ENCODE measurements at places on chromosomes 5 and 9.

GRCh38 chr9:73459817-73460216 is 308.2 kb downstream of the ANXA1 start:
- DNase-seq = no peak

DNA sequence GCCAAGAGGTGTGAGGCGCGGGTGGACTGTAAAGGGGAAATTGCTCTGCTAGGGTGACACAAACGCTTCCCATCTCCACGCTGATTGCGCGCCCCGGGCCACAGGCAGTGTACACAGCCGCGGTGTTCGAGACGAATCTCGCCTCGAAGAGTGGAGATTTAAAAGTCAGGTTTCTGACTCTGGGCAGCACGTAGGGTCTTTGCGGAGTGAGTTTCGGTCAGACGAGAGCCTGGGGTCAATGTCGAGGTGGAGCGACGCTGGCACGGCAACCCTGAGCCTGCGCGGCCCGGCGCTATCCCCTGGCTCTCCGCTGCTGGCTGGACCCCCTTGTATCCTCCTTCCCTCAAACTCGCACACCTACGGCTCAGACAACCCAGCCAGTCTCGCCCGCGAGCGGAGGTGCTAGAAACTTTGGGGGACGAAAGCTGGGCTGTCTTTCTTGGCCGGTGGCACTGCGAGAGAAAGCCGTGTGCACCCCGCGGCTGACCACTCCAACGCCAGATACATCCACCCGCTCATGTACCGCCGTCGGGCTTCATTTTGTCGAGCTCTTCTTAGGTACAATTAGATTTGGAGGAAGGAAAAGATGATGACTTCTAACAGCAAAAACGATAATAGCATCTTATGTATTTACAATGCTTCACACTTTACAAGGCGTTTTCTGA is 5.4 kb upstream of the FOXB2 start:
- no peak for DNase-seq

DNA sequence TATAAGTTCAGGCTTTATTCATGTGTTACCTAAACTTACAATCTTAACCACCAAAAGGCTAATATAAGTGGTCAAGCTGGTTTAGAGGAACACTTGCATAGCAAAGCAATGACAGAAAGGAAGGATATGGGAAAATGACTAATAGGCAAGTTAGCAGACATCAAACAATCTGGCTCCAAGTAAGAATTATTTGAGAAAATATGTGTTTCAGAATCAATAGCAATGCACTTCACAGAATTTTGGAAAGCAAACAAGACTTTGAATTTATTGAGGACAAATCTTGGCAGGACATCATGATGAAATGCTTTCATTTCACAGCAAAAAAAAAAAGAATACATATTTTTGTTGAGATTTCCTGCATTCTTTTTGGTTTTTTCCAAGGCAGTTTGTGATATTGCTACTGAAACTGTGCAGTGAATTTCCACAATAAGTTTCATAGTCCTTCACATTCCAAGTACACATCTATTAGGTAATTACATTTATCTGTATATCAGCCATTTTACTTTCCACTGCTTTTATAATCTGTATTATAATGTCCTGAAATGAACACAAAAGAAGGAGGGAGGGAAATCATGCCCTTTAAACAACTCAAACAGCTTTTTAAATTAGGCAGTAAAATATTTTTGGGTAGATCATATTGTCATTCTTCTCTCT is 417.9 kb downstream of the NR2F1-AS1 start:
- DNase-seq = no peak

GRCh38 chr5:26388976-26389375 is 649.4 kb downstream of the CDH9 start:
- no peak for DNase-seq

DNA sequence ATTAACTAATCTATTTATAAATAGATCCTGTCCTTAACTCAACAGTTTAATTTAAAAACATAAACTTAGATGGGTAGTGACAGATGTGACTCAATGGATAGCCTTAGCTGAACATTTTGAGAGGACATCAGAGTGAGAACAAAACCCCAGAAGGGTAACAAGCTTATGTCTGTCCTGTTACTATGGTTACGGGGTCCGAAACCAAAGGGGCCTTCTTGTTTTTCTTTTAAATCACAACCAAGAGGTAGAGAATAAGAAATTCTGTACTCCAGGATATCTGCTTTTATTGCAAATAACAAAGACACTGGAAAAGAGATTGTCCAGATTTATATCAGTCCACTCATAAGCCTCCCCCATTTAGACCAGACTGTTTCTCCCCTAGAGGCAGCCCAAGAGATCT is 612.1 kb downstream of the MTRR start:
- DNase-seq = no peak

DNA sequence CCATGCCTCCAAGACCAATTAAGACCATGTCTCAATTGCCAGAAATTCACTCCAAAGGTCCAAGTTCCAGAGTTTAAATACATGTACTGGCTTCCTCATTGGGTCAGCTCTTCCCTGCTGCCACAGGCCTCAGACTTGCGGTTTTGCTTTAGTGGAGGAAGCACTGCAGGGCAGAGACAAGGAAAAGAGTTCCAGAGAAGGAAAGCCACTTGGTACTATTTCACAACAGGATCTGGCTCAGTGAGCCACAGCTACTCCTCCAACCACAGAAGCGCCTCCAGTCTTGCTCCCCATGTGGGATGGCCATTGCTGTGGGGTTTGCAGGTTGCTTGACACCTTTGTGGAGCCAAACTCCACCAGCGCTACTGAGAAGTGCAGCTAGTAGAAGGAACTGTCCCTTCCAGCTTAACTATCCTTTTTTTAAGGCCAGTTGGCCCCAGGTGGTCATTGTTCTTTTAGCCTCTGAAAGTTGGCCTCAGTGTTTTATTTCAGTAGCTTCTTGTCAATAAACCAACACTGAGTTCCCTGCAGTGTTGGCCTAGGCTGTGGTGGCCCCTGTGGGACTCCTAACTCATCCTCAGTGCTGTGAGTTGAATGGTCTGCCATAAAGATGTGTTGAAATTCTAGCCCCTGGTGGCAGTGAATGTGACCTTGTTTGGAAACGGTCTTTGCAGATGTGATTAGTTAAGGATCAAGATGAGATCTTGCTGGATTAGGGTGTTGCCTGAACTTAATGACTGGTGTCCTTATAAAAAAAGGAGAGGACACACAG is 93.7 kb upstream of the DAP start:
- no peak for DNase-seq

- DNase-seq = no peak
These were observed 193.4 kb downstream of the EDIL3 start for GRCh38 chr5:84191281-84191680.

DNA sequence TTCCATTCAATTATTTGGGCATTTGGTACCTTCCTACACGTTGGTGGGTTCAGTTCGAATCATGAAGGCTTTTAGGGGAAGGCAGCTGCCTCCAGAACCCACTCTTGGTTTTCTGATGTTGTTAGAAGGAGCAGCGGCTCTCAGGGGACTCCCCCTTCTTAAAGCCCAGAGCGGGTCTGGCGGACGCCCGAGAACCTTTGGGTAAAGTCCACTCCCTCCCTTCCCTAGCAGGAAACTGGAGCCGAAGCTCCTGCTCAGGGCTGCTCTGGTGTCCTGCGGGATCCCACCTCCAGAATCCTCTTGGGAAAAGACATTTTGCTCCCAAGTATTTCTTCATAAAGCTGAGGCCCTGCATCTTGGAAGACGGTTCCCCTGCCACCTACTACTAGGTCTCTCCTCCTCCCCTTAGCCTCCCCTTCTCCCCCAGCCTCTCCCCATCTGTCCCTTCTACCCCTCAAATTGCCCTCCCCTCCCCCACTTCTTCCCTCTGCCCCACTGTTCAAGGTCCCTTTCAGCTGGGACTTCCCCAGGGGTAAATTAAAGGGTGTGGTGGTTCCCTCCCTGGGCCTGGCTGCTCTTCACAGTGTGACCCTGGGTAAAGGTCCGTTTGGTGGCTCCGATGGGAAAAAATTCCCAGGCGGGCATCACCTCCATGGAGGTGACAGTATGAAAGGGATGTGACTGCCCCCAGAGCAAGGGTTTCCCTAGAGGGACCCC is 9.3 kb downstream of the IRX4 start:
- DNase-seq = no peak

DNA sequence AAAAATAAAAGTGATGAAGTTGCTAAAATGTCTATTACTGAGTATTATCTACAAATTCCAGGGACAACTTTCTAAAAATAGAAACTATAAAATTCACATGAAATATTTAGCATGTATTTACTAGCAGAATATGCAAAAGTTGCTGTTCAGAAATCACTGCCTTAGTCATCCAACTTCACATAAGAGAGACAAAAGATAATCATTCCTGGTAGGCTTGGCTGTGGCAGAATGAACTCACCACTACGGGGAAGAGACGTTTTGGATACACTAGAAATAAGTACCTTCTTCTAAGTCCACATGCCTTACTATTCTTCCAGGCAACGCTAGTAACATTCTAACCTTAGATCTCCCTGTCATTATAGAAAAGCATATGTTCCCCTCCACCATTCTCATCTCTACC is 272.2 kb downstream of the BNC2 start:
- DNase-seq = no peak

GRCh38 chr9:134144801-134145200 is 8.9 kb downstream of the WDR5 start:
- no peak for DNase-seq

- DNase-seq = no peak
These were observed 277.8 kb downstream of the PRELID2 start for GRCh38 chr5:145557345-145557744.

DNA sequence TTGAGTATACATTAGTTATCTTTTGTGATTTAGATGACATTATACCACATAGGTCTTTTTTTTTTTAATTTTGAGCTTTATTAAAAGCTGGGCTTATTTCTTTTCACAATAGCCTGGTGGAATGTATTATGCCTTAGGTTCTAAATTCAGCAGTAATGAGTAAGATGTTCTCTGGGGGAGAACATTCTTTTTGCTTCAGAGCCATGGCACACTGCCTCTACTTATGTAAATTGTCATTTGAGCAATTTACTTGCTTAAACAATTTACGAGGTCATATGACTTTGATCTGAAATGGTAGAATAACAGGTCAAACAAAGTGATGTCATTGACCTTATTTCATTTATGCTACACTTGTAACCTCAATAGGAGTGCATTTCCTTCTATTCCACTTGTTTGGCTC is 154.2 kb downstream of the FOCAD start:
- no peak for DNase-seq

- DNase-seq = no peak
These were observed 16.4 kb downstream of the TARS1 start for GRCh38 chr5:33457126-33457525.

GRCh38 chr9:113530942-113531341 is 67.4 kb downstream of the RGS3 start:
- no peak for DNase-seq

GRCh38 chr5:6289239-6289638 is 89.1 kb downstream of the MED10 start:
- DNase-seq = no peak

- DNase-seq = no peak
These were observed 21.3 kb upstream of the ERMP1 start for GRCh38 chr9:5854063-5854790.

DNA sequence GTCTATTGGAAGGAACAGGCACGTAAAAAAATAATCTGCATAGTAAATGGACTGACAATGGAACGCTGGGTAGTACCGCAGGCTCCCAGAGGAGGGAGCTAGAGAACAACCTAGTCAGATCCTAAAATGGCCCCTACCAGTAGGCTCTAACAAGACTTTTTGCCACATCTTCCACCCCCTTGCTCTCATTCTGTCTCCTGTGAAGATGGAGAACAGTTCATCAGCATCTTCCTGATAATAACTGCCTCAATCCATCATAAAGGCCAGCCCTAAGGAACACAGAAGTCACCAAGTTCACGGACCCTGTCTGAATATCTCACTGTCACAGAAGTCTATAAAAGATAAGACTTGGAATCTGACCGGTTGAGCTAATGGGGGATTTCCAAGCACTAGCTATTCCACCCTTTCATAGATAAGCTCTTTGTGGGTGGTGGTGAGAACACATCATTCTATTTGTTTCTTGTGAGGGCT is 133.4 kb downstream of the SLC1A3 start:
- no peak for DNase-seq

DNA sequence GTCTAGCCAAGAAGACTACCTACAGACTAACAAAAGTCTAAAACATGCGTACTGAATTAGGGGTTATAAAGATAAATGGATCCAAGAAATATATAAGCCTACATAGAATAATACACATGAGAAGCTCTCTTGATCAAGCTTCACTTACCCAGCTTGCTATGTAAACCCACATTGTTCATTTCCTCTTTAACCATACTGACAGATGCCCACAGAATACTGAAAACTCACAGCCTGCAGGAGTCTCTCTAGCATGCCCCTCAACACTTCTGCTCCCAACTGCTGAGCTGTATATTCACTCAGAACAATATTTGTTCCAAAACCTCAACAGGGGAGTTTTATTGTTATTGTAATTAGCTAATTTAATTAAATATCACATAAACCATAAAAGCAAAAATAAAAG is 52.4 kb downstream of the RFX3 start:
- DNase-seq = no peak

GRCh38 chr9:108724652-108725051 is 131.1 kb downstream of the ACTL7B start:
- DNase-seq = no peak

DNA sequence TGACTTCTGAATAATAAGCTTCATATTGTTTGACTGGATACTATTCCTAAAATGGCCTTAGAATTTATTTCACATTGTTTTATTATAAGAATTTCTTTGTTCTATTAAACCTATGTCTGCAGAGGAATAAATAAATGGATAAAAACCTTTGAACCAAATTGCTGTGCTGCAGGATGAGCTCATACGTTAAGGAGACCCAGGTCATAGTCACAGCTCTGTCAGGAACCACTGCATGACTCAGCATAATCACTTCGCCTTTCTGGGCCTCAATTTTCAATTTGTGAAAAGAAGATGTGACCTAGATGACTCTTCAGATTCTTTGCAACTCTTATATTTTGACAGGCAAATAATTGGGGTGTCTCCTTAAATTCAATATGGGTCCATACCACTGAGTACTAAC is 36.7 kb upstream of the HMHB1 start:
- DNase-seq = no peak

DNA sequence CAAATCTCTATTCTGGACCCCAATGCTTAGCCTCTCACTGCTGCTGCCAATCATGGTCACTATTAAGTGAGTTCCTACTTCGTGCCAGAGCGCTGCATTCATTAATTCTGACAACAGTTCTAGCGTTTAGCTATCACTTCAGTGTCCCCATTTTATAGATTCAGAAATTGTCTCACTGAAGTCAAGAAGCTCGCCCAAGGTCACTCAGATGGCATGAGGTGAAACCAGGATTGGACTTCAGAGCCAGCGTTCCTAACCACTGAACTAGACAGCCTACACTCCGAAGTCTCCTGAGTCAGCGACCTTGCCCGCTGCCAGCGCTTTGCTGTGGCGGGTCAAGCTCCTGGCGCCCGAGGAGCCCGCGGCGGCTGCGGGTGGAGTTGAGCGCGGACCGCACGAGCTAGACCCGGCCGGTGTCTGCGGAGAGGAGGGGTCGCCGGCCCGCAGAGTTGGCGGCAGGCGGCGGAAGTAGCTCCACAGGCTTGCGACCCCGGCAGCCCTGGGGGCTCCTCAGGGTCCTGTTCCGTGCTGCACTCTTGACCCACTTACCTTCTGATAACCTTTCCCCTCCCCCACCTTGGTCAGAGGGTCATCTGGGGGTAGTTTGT is 2.1 kb upstream of the GABRB2 start:
- no peak for DNase-seq
